ENCODE measurements at places on chromosomes 4 and X.

GRCh38 chr4:110869862-110870572, 247.1 kb upstream of the PITX2 start:
- DNase-seq: no peak

DNA sequence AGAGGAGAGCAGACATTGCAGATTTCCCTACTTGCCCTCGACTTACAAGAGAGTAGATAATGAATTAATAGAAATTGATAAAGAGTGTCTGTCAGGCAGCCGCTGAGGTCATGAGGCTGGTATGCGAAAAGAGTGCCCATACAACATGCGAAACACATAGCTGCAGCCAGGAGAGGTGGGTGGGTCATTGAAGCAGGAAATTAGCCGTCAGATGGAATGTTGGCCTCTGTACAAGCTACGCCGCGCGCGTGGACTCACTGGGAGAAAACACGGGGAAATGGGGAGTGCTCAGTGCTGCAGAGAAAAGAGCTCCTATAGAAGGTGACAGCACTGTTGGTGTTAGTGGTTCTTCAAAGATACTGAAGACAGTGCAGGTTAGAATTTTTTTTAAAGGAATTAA, 125.1 kb downstream of the RAPGEF2 start:
- DNase-seq: no peak

DNA sequence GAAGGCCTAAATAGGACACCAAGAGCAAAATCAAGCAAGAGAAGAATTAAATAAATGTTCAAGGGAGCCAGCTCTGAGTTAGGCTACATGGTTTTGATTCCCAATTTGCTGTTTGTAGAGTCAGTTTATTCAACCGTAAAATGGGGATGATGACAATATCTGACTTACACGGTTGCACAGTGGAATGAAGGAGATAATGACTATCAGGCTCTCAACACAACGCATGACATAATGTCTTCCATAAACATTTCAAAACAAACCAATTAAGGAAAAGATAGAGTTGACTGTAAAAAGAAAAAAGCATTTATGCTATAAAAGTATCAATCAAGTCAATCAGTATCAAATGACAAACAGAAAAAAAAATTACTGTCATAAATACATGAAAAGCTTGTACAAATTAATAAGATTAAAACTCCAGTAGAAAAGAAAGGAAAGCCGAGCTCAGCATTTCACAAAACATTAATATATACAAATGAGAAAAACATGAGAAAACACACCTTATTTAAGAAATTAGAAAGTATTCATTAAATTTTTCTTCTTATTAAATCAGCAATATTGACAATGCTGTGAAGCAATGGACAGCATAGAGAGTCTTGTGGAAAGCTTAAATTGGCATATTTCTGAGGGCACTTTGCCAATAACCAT, 179.0 kb downstream of the SCFD2 start:
- no peak for DNase-seq

- DNase-seq: no peak
These were observed 22.4 kb downstream of the UGT2A3 start for GRCh38 chr4:68929076-68929737.

GRCh38 chr4:4602468-4602867, 60.6 kb upstream of the STX18 start:
- DNase-seq: no peak

DNA sequence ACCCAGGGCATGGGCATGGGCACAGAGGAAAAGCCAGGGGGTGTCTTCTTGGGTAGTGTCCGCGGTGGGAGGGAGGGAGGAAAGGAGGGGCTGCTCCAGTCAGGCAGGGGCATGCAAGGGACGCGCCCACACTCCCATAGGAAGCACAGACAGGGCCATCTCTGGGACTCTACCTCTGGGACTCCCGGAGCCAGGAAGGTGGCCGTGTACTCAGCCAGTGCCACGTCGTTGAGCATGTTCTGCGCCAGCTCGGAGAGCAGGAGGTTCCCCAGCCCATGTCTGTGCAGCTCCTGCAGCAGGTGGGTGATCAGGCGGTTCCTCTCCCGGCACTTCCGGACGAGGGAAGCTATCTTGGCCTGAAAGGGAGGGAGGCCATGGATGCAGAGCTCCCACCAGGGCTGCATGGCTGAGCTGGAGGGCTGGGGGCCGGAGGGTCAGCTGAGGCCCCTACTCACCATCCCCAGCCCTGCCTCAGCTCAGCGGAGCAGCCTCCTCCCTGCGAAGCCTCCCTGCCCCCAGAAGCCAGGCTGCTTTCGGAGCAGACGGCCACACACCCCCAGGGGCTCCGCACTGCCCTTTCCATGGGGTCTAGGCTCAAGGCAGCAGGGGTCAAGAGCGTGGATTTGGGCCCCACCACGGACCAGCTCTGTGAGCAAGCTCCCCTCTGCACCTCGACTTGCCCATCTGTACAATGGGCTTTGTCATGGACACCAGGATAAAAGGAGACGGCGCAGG, 44.6 kb downstream of the C4orf50 start:
- peak; percentile 85 for DNase-seq

- no peak for DNase-seq
These were observed 186.5 kb upstream of the FSTL5 start for GRCh38 chr4:162350331-162350730.

- DNase-seq: no peak
These were observed 210.1 kb upstream of the CXCL13 start for GRCh38 chr4:77395481-77395880.

GRCh38 chrX:54695816-54696487, 102.1 kb downstream of the ITIH6 start:
- no peak for DNase-seq

GRCh38 chr4:90951037-90951436, 823.8 kb downstream of the CCSER1 start:
- DNase-seq: no peak

GRCh38 chrX:105608745-105609144, 213.6 kb upstream of the NRK start:
- DNase-seq: no peak

- no peak for DNase-seq
These were observed 214.9 kb upstream of the RPS6KA3 start for GRCh38 chrX:20481632-20482031.

DNA sequence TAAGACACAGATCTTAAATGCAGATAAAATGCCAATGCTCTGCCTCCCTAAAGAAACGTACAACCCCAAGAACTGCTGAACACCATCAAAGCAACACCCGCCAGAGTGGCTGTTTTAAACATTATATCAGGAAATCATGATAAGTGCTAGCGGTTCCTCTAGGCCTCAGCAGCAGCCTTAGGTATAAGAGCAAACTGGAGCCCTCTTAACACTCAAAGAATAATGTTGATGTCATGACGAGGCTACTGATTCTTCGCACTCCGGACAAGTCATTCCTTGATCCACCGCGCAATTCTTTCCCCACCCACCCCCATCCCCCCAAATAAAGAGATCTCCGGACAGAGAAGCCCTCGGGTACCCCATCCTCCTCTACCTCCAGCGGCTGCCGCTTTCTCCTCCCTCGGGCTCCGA, 507 bp downstream of the LIN54 start:
- no peak for DNase-seq

DNA sequence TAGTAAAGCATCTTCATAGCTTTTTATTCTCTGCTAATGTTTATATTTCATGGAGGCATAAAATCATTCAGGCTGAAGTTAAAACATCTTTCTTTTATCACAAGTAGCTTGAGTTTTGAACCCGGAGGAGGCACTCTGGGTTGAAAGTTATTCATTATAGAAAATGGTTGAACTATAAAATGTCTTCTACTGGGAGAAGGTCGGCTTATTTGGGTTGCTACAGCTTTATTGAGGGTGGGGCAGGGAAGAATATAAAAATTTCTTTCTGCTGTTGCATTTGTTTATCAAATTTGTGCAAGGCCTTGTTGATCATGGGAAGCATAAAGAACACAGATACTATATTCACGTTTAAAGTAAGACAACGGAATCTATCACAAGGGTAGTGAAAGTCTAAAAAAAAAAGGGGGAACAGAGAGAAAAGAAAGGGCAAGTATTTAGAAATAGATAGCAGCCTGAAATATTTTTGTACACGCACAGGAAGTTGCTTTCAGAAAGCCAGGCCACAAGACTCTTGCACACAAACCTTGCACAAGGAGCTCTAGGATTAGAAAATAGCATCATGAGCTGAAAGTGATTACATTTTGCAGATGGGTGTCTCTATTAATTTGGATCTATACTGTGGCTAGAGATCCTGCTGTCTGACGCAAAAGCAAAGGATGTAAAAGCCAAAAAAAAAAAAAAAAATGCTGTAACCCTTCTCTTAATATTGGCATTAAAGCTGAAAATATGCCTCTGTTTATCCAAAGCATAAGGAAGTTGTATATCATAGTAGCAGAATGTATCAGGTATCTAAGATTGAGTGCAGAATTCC, 37.2 kb upstream of the FAM9C start:
- no peak for DNase-seq

- DNase-seq: no peak
These were observed 437.9 kb upstream of the BOD1L1 start for GRCh38 chr4:14065406-14065805.

DNA sequence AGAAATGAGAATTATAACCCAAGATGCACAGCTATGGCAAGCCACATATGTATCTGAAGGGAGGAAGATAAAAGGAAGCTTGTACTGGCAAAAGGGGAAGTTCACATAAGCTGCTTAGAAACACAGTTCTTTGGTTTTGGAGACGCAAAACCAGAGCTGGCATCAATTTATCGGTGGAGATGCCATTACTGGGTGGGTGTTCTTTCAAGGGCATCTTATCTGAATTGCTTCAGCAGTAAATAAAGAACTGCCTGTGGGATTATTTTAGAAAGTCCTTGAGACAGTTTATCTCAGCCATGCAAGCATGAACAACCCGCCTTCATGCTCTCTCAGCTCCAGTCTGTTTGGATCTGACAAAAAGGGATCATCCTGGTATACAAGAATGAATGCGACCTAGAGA, 60.8 kb downstream of the DDX60 start:
- DNase-seq: no peak

GRCh38 chrX:50838820-50839600, 25.0 kb upstream of the SHROOM4 start:
- no peak for DNase-seq

- DNase-seq: no peak
These were observed 100.8 kb upstream of the EOLA2 start for GRCh38 chrX:150038986-150039599.

DNA sequence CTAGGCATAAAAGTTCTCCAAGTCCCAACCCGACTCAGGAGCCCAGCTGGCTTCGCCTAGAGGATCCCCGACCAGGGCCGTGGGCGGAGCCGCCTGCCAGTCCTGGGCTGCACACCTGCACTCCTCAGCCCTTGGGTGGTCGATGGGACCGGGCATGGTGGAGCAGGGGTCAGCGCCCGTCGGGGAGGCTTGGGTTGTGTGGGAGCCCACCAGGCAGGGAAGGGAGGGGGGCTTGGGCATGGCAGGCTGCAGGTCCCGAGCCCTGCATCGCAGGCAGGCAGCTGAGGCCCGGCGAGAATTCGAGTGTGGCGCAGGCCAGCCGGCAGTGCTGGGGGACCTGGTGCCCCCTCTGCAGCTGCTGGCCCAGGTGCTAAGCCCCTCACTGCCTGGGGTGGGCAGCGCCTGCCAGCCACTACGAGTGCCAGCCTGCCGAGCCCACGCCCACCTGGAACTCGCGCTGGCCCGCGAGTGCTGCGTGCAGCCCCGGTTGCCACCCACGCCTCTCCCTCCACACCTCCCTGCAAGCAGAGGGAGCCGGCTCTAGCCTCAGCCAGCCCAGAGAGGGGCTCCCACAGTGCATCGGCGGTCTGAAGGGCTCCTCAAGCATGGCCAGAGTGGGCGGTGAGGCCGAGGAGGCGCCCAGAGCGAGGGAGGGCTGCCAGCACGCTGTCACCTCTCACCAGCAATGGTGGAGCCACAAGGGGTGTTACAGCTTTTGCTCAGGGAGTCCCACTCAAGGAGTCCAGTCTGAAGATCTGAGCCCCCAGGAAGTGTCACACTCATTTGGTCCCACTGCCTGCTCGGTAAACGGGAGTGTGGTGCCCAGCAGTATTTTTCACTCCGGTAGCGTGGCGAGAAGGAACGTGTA, 38.9 kb downstream of the SPRY1 start:
- DNase-seq: no peak

DNA sequence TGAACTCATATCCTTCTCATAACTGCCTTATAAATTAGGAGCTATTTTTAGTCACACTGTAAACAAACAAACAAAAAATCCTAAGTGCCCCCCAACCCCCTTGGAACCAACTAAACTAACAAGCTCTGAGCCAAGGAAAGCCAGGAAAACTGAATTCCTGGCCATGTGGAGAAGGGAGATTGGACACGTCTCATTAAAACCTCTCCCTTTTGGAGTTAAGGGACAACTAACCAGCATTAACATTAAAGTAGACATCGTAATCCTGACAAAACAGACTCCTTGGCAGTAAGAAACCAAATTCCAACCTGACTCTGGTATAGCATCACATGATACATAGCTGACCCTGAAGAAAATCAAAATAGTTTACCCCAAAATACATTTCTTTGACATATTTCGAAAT, 937.1 kb upstream of the GRIA3 start:
- DNase-seq: no peak

DNA sequence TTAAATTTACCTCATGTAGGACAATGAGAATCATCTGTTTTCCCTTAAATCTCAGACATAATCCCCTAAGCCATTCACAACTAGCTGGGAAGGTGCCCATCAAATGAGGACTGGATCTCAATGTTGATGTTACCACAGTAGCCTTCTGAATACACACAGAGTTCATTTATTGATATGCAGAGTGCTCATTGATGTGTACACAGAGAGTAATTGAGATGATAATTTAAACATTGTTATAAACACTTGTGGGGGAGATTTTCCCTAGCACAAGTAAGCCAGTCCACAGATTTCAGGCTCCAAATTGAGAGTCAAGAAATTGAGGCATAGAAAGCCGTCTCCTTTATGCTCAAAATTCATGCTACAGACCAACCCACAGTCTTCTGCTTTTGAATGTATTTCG, 273.4 kb upstream of the TRPC5 start:
- DNase-seq: no peak

GRCh38 chrX:71623714-71624113, 5.4 kb upstream of the CXCR3 start:
- peak; percentile 59 for DNase-seq

DNA sequence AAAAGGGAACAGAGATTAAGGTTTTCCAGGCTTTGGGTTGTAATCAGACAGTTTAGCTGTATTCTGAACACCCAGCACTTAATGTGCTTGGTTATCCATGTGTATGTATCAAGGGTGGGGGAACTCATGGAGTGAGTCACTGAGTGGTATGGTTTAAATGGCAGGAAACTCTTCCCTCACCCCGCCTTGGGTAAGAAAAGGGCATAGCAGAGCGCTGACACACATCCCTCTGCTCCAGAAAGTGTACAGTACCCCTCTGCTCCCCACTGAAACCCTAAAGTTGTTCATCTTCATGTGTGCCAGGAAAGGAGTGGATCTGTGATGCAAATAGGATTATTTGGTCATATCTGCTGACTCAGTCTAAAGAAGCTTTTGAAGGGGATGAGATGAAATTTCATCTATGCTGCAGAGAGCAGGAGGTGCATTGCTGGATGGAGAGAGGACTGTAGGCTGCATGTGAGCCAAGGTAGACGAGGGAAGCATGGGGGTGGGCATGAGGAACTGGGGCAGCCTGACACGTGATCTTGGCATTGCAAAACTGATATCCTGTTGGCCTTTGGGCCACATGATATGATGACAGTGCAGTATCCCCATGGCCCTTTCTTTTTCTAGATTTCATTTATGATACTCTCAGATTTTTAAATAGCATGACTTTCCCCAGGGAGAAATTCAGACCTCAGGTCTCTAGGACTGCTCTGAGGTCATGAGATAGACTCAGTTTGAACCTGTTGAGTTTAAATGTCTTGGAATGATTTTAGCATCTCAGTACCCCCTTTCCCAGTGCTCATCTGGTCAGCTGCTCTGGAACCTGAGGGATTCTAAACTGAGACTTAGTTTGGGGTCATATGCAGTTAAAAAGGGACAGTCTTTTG, 84.8 kb downstream of the TMEM164 start:
- DNase-seq: no peak

All from mesenteric fat pad (tissue), 1 donor.